ENCODE measurements at places on chromosomes 2 and 18. TPM values are rescaled to one million over a fixed set of nuclear protein-coding genes. Genes with fewer than 3 reads are reported as not detected.

Gene UGT1A5
- polyA plus RNA-seq = not detected

DNA sequence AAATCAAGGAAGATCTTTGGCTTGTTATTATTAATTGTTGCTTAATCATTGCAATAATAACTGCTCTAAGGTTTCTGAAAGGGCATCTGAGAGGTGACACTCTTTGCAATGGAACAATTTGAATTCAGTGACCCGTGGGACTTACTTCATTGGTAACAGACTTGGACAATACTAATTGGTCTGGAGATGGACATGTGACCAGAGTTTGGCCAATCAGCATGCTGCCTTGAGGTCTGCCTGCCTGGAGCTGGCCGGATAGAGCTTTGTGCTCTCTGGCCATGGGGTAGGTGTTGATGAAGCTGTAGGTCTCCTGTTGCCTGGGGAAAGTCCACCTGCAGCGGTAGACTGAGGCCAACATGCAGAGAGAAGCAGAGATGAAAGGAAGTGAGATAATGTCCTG, 24.0 kb upstream of the VPS4B start:
- DNase-seq = no peak

GRCh38 chr2:26178746-26179436, 6.0 kb downstream of the GAREM2 start:
- peak; percentile 71 for DNase-seq

Gene IL18R1
- 19.7 TPM for polyA plus RNA-seq

DNA sequence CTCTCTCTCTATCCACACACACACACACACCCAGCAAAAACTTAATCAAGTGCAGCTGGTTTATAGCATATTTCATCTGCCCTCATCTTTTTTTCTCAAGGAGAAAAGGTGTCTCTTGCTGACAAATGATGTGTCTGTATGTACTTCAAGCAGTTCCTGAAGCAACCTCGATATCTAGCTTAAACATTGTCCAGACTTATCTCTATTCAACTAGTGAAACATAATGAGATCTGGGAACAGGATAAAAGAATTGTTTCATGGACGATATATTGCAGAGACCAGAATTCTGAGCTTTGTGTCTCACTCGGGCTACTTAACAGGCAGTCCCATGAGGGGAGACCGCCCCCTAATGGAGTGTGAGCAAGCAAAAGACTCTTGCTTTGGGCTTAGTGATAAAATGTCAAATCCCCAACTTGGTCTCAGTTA, 929.2 kb upstream of the SOX11 start:
- peak; percentile 74 for DNase-seq

Gene PIKFYVE
- 6.1 TPM for polyA plus RNA-seq

Gene SKOR2
- polyA plus RNA-seq = not detected
